T-helper 22 cell (primary cell): ENCODE measurements at places on chromosomes 6 and 20.
A peak's percentile ranks its signal among the peaks of the same experiment; 100 is the strongest.

DNA sequence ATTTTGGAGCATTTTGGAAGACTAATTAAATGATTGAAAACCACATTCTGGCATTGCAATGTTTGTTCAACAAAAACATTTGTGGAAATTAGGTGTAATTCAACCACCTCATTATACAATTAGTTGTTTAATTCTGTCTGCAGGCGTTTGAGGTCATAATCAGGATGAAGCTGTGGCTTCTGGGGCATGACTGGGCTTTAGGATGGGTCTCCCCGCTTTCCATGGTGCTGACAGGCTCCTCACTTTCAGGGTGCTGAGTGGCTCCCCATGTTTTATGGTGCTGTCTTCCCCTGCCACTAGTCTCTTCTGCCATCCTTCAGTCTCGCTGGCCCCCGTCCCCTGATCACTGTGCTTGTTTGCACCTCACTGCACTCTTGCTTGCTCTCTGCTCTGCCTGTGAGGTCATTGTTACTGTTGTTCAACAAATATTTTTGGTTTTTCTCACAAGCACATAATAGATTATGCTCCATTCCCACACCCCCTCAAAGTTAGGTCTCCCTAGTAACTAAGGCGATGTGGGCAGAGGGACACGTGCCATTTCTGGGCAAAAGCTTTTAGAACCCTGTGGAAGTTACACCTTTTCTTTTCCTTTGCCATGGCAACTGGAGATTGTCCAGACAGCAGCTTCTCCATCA is 25.4 kb upstream of the ZNF831 start:
- DNase-seq, result no peak

DNA sequence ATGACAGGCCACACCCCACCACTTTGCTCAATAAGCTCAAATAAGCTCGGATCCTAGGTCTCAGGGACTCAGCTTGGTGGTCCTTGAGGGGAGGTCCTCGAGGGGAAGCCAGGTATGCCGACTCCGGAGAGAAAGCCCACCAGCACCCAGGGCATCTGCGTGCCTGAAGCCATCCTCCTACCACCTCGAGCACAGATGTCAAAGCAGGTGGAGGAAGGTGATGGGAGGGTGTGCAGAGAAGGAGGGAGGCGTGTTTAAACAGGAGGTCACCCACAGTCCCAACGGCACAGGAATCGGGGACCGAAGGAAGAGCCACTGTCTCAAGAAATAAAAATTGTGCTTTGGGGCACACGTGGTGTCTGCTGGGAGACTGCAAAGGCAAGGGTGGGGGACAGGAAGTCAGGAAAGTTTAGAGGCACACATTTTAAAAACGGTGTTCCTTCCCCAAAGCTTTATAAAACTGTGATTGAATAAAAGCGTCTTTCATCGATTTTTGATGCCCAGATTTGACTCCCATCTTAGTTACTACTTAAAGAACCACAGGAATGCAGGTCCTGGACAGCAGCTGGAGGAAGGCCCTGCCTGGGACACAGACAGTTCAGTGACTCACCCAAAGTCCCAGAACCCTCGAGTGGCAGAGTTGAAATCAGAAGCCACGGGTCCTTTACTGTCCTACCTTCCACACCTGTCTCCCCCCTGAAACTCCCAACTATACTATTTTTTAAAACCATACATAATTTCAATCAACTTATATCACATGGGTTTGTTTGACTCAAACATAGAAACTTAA is 221.0 kb upstream of the PDE10A start:
- DNase-seq, result no peak

- no peak for DNase-seq
Measured at GRCh38 chr6:131808460-131809269, 845 bp downstream of the ENPP1 start.

DNA sequence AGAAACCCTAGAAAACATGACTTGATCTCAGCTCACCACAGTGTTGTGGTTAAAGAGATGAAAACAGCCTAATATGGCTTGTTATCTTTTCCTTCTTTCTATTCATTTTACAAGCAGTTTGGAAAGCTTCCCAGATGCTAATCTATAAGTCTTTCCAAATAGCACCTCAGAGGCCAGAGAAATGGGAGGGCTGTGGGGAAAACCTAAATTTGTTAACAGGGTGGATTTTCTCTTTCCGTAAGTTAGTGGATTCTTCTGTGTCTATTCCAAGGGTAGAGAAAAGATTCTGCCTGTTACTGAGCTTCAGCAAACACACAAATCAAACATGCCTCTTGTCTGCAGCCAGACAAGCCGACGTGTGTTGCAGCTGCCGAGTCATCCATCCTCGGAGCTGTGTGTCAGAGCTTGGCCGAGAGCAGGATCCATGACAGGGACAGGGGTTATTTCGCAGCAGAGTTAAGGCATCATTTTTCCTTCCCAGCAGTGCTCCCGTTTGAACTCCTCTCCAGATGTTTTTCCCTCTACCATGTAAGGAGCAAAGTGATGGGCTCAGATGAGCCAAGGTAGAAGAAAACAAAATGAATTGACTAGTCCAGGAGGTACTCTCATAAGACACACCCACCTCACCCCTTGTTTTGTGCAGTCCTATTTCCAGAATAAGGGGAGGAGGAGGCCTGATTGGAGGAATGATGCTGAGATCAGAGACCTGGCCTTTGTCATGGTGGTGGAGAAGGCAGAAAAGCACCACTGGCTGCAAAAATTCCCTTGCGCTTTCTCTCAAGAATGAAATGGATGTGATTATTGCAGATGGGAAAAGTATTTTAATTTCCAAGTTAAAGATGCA is 560.0 kb downstream of the C6orf118 start:
- DNase-seq, result no peak

GRCh38 chr6:107670792-107671199 is 153.3 kb downstream of the SCML4 start:
- no peak for DNase-seq

DNA sequence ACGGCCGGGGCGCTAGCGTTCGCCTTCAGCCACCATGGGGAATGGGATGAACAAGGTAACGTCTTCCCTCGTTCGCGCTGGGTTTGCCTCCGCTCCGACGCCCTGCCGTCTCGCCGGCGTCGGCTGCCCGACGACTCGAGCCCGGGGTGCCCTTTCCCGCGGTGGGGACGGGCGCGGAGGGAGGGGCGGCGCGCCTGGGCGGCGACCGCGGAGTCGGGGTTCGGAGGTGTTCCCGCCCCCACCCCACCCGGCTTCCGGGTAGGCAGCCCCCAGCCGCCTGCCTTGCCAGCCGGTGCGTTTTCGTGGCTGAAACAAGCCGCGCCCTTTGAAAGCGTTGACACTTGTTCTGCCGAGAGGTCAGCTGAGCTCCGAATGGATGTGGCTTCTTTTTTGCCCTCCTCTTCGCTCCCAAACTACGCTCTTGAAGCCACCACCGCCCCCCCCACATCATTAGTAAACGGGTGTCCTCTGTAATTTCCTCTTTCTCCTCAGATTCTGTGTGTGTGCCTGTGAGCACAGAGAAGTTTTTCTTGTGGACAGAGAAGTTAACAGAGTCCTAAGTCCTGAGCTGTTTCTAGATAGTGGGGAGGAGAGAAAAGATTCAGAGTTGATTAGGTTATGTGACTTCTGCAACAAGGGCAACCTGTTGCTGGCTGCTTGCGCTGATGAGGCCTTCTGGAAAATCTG is 362 bp downstream of the DUSP22 start:
- peak; percentile 77 for DNase-seq

DNA sequence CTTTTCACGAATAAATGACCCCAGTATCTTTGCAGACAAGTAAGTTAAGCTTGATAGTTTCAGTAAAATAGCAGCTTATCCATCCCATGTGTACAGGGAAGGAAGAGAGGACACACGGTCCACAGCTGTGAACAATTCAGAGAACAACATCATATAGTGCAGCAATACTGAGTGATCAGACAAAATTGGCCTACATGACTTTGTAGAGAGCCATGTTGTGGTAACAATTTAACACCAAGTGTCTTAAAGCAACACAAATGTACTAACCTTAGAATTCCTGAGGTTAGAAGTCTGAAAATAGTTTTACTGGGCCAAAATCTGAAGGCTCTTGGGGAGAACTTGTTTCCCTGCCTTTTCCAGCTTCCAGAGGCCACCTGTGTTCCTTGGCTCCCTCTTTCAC is 12.5 kb downstream of the FAM184A start:
- no peak for DNase-seq

DNA sequence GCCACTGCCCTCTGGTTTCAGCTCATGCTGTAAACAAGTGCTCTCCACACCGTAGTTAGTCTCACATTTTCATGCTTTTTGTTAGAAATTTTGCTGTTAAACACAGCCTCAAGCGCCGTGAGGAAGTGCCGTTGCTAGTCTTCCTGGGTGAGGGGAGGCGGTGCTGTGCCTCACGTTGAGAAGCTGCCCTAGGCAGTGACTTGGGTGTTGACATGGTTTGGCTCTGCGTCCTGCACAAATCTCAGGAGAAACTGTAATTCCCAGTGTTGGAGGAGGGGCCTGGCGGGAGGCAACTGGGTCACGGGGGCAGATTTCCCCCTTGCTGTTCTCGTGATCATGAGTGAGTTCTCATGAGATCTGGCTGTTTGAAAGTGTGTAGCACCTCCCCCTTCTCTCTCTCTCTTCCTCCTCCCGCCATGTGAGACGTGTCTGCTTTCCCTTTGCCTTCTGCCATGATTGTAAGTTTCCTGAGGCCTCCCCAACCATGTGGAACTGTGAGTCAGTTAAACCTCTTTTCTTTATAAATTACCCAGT is 95.8 kb downstream of the ERMARD start:
- DNase-seq, result no peak

GRCh38 chr20:57930351-57930750 is 220.5 kb upstream of the PMEPA1 start:
- DNase-seq, result no peak

DNA sequence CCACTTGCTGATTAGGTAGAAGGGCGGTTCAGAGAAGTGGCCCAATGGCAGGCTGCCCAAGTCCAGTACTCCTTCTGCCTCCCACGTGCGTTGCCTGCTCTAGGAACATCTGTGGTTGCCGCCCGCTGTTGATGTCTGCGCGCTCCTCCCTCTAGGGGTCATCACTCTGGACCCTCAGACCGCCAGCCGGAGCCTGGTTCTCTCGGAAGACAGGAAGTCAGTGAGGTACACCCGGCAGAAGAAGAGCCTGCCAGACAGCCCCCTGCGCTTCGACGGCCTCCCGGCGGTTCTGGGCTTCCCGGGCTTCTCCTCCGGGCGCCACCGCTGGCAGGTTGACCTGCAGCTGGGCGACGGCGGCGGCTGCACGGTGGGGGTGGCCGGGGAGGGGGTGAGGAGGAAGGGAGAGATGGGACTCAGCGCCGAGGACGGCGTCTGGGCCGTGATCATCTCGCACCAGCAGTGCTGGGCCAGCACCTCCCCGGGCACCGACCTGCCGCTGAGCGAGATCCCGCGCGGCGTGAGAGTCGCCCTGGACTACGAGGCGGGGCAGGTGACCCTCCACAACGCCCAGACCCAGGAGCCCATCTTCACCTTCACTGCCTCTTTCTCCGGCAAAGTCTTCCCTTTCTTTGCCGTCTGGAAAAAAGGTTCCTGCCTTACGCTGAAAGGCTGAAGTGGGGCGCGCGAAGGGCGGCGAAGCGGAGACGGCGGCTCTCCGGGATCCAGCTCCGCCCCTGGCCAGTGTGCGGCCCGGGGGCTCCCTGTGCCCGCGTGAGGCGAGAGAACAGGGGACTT is 8.5 kb downstream of the TRIM15 start:
- DNase-seq, result no peak
